Posterior vena cava (tissue), 2 donors: ENCODE measurements at places on chromosomes 1 and 21. TPM values are rescaled to one million over a fixed set of nuclear protein-coding genes. Genes with fewer than 3 reads are reported as not detected.

Gene FAM131C
- total RNA-seq, result 0.88 TPM

GRCh38 chr1:1564268-1564667 lies 10.4 kb downstream of the SSU72 start:
- DNase-seq, result no peak

Gene OTUD7B
- total RNA-seq, result 20.9 TPM

GRCh38 chr1:30005972-30006619 lies 717.3 kb downstream of the MATN1 start:
- DNase-seq, result no peak

Gene IL12RB2
- total RNA-seq, result 2.8 TPM

Gene GJA9
- not detected for total RNA-seq

GRCh38 chr1:33092438-33092837 lies 11.5 kb downstream of the AZIN2 start:
- DNase-seq, result no peak

- DNase-seq, result no peak
These were observed 68.8 kb upstream of the SSX2IP start for GRCh38 chr1:84758968-84759491.
